ENCODE measurements at places on chromosomes 1 and 21.

GRCh38 chr1:24121406-24121805, 9.5 kb upstream of the MYOM3 start:
- no peak for DNase-seq

DNA sequence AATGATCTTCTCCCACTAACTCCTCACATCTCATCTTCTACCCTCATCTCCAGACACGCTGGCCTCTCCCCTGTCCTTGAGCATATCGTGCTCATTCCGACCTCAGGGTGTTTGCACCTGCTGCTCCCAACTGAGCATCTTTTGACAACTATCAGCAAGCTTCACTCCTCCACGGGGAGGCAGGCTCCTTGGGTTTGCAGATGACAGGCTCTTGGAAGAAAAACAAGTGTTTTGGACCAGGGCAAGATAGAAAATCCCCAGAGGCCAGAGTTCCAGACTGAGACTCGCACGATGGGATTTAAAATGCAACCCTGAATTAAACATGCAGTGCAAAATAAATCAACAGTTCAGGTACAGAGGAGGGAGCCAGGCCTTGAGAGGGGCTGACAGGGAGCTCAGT, 246.7 kb downstream of the PTPRU start:
- no peak for DNase-seq

DNA sequence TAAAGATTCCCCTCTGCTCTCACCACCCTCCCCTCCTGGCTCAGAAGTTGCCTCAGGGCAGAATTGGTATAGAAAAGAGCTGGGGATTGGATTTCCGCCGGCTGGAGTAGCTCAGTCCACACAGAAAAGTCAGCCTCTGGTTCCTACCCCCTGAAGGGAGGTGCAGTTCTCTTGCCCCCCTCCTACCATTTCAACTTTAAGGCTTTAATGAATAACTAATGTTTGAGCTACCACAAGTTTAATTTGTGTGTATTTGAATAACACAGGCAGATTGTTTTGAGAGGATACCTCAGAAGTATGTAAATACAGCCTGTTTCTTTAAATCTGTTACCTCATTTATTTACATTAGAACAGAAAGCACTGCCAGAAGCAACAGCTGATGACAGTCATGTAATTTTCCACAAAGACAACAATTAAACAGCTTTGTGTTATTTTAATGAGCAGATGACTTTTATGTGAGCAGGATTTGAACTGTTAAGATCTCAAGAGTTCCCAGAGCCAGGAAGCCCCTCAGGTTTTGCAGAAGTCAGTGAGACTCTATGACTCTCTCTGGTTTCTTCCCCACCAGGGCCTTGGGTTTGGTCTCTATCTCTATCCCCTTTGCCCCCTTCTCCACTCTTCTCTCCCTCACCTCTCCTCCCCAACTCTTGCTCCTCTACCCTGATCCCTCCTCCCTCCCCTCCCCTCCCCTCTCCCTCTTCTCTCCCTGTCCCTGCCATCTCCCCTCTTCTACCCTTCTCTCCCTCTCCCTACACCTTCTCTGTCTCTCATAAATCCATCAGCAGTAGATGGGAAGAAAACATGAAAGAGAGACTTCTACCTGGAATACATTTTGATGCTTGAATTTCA, 26.3 kb downstream of the DUSP10 start:
- no peak for DNase-seq

- no peak for DNase-seq
These were observed 54.5 kb downstream of the PAPPA2 start for GRCh38 chr1:176517484-176517883.

DNA sequence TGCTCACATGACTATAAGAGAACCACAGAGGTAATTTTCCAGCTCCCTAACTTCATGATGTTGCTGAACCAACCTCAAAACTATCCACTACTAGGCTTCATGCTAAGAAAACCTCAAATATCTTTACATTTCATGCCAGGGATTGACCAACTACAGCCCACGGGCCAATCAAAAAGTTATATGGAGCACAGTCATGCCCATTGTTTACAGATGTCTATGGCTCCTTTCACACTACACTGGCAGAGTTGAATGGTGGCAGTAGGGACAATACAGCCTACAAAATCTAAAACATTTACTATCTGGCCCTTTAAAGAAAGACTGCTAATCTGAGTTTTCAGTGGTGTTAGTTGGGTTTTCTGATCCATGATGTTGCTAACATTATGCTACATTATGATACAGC, 154.8 kb downstream of the TM2D1 start:
- no peak for DNase-seq

- DNase-seq: no peak
These were observed 30.5 kb downstream of the TNFSF18 start for GRCh38 chr1:173020138-173020750.

DNA sequence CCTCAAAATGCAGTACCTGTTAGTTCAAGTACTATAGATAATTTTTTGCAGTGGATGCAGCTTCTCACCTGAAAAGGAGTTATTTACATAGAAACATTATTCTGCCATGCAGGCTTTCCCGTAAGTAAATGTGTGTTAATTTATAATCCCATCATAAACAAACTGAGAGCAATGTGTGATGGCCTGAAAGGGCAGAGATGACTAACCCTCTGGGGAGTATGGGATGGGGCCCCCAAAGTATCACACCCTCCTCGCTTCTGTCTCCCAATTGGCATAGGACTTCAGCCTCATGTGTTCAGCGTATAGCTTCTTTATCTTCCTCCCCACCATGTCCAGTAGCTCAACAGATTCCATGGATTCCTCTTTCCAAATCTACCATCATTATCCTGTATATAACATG, 7.6 kb downstream of the HMGCL start:
- no peak for DNase-seq

DNA sequence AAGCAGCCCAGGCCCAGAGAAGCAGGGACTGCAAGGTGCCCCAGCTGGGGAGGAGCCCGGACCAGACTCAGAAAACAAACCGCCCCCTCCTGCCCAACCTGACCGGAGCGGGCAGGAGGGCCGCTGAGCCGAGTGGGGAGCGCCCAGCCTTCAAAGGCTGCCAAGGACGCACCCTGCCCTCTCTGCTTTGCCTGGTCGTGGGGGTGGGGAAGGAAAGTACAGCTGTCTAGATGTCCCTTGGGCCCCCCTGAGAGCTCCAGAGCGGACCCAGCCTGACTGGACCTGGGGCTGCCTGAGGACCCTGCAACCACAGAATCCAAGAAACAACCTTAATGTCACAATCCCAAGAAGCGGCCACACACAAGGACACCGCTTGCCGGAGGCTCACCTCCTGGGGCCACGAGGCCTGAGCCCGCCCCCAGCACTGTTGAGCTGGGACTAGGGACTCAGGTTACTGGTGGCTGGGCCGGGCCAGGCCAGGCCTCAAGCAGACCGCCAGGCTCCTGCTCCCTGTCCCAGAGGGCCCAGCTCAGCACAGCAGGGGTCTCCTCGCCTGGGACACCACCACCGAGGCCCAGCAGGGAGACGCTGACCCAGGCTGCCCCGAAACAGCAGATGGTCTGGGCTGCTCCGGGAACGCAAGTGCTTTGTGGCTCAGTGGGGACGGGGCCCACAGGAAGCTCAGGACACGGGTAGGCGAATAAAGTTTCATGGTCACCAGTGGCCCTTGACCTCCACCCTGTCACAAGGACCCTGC, 1.4 kb downstream of the DVL1 start:
- DNase-seq: no peak

- DNase-seq: no peak
These were observed 11.8 kb upstream of the IRF2BP2 start for GRCh38 chr1:234621657-234622335.

DNA sequence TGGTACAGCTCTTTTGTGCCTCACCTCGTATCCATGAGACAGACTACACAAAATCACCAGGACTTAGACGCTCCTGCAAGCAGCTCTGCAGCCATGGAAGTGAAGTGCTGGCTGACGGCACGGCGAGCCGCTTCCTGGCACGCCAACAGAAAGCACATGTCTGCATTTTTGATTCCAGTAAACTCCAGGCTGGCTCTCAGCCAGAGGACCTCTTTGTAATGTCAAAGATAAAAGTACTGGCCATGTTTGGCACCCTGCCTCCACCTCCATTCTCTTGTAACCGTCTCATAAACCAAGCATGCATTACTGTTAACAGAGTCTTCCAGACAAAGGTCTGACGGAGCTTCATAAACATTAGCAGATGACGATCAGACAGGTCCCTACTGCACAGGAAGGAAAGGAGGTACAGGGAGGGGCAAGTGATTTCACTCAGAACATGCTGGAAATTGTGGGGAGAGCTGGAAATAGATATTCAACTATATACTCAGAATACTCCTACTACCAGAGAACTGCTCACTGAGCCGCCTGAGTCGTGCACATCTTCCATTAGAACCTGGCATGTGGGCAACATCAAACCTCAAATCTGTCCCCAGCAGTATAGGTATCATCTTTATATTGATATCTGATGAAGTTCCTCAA, 632.0 kb downstream of the SMYD3 start:
- no peak for DNase-seq

DNA sequence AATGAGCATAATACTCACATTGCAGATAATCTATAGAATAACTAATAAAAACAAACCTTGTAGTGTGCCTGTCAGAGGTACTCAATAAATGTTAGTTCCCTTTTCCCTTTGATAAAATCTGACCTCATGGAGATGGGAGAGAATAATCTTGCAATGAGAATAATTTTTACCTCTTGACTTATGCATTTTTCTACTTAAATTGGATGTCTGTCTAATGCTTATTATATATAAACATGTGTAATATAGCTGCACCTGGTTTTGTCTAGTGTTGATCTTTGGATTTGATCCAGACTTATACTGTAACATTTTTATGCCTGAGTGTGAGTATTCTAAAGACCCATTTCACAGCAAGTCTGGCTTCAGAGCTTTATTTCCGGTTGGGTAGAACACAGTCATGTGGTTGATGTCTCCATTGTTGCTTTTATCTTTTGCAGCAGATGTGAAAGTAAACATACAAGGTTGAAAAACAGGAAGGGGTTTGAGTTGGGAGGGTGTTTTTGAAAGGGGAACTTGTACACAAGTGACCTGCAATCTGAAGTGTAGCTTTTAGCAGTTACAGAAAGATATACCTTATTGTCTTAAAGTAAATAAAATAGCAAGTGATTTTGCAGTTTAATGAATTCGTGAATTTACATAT, 12.4 kb downstream of the EPB41 start:
- no peak for DNase-seq

GRCh38 chr1:20107796-20108195, 11.5 kb downstream of the PLA2G2D start:
- DNase-seq: no peak

- no peak for DNase-seq
These were observed 10.7 kb downstream of the EPHA2 start for GRCh38 chr1:16145030-16145661.

DNA sequence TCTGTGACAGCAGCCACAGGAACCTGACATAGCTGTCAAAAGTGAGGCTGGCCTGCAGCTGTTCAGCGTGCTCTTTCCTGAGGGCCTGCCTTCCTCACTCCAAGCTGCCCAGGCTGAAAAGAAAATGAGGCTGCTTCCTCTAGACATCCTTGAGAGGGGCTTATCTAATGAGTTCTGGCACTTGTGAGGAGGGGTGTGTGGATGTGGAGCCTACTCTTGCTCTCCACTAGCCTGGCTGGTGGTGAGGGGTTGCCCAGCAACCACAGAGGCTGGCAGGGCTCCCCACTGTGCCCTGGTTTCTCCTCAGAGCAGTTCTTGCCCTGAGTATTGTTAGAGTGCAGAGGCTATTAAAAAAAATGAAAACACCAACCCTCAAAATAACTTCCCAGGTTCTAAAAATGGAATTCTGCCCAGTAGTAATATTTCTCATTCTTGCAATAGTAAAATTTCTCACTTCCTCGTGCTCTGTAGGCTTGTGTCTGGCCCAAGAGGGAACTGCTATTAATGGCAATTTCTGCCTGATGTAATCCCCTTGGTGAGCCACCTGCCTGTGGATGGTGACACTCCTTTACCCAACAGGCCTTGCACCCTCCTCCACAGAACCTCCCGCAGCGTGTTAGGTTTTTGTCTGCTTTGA, 52.6 kb upstream of the EPS8L3 start:
- no peak for DNase-seq

DNA sequence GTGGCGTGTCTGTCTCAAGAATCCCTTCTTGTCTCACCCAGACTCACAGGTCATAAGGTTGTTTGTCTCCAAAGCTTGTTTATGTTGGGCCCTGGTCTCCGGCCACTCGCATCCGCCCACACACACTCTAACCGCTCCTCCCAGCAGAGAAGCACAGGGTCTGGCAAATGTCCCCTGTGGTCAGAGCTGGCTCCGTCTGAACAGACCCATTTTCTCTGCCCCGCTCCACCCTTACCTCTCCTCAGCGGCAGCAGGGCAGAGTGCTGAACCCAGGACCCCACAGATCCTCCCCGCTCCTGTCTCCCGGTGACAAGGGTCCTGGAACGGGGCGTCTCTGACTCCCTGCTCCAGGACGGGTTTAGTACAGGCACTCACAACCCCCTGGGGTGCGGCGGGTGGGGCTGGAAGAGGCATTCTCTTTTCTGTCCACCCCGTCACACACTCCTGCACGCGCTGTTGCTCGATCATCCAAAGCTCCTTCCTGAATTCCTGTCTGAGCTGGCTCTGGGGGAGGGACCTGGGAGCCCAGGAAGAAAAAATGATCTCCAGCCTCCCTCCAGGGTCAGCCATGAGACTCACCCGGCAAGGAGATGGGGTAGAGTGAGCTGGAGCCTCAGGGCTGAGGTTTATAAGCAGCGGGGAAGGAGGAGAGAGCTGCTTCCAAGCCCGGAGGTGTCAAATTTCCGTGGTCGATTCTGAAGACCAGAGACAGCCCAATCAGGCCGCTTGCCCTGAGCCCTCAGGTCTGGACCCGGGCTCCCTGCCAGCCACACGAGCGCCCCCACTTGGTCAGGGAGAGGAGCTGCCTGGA, at the start of gene S100A13:
Gene S100A13 (minus strand): TSS at position 602 of the 811 bp plus-strand sequence. CDS start 1,033 bp downstream, outside the sequence.
- DNase-seq: peak; percentile 61

- no peak for DNase-seq
These were observed 76.2 kb downstream of the USP1 start for GRCh38 chr1:62513013-62513412.

- no peak for DNase-seq
These were observed 12.7 kb upstream of the PRELP start for GRCh38 chr1:203462878-203463277.
